Lower leg skin (tissue), 4 donors: ENCODE measurements at places on chromosomes 12 and 14.

GRCh38 chr12:89995870-89996269 is 287.2 kb upstream of the ATP2B1 start:
- no peak for DNase-seq

DNA sequence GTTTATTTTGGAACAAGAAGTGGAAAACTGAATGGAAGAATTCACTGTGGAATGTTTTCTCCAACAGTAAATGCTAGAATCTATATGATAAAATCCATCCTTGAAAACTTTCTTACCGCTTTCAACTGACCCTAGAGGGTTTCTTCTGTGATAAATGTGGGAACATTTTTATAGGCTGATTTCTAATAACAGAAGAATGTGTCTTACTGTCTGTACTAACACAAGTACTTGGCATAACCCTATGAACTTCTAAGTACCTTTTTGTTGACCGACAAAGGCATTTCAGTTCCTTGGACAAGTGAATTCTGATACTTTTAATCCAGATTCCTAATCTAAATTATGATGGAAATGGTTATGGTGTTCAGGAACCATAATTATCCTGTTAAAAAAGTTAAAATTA is 1109.7 kb upstream of the FLRT2 start:
- DNase-seq: no peak

DNA sequence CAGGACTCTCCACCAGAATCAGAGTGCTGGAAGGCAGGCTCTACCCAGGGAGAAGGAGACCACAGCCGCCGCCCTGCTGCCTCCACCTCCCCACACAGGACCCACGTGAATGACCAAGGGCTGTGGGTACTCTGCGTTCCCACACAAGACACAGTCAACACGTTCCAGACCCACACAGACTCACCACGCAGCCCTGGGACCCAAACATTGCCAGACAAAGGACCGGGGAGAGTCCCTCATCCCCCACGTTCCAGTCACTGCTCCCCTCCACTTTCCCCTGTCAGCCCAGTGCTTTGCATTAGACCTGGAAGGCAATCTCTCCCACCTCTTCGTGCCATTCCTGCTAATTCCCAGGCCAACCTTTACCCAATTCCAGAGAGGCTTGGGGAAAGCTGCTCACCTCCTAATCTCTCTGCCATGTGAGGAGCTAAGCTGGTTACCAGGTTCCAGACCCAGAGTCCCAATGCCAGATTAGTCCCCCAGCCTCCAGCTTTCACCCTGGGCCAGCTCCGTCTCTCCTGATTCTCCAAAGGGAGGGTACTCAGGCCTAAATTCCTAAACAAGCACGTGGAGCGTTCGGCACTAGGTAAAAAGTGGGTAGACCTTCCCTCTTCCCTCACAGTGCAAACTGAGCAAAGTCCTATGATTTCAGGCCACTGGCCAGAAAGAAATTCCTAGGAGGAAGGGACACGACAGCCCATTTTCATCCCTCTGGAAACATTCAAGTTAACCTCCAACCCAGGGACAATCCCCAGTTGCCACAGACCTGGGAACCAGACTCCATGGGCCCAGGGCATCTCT is 4.9 kb downstream of the SLC6A13 start:
- DNase-seq: no peak

DNA sequence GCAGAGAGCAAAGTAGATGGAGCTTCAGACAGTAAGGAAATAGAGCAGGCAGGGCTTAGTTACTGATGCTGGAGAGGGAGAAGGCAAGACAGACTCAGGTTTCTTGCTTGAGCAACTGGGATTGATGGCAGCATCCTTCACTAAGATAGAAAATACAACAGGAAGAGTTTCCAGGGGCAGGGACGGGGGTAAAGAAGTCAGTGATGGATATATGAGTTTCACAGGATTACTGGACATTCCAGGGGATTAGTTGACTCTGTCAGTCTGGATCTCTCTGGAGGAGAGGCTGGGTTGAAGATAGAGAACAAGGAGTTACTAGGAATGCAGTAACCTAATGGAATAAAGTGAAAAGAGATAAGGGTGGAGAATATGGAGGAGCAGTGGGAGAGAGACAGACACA is 74.5 kb upstream of the ATF1 start:
- DNase-seq: no peak

- no peak for DNase-seq
Observed at GRCh38 chr14:61222388-61222787, 58.8 kb downstream of the TMEM30B start.

- no peak for DNase-seq
Observed at GRCh38 chr12:56216461-56216860, 5.3 kb downstream of the RNF41 start.

- DNase-seq: no peak
Observed at GRCh38 chr14:93105362-93105761, 10.4 kb downstream of the ITPK1 start.
